ENCODE measurements at places on chromosomes 5 and 9.

GRCh38 chr5:132556153-132556762 is 519 bp upstream of the RAD50 start:
- no peak for DNase-seq

DNA sequence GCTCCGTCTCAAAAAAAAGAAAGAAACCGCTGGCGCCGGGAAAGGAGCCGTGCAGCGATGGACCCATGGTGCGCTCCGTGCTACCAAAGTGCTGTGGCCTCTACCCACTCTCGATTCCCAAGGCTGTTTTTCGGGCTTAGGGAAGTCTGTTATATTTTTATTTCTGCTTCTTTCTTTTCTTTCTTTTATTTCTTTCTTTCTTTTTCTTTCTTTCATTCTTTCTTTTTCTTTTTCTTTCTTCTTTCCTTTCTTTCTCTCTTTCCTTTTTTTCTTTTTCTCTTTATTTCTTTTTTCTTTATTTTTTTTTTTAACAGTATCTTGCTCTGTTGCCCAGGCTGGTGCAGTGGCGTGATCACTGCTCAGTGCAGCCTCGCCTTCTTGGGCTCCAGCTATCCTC is 87.5 kb downstream of the ANXA2R start:
- DNase-seq, result no peak

- DNase-seq, result no peak
Measured at GRCh38 chr9:29945012-29945411, 2371.7 kb upstream of the C9orf72 start.

DNA sequence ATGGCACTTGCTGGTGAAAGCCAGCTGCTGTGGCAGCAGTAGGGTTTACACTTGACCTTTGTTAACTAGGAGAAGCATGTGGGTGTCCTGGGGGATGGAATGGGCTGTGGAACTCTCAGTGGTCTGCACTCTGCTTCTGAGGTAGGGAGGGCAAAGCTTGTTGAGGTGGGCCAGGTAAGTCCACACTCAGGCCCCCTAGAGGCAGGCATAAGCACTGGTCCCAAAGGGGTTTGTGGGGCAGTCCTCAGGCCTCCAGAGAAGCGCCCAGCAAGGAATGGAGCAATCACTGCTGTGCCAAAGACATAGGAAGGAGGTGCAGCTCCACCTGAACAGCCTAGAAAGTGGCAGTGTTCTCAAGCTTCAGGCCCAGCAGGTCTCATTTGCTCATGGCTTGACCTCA is 34.7 kb downstream of the INSL4 start:
- no peak for DNase-seq

- DNase-seq, result no peak
Measured at GRCh38 chr9:89667726-89668125, 62.9 kb downstream of the GADD45G start.

DNA sequence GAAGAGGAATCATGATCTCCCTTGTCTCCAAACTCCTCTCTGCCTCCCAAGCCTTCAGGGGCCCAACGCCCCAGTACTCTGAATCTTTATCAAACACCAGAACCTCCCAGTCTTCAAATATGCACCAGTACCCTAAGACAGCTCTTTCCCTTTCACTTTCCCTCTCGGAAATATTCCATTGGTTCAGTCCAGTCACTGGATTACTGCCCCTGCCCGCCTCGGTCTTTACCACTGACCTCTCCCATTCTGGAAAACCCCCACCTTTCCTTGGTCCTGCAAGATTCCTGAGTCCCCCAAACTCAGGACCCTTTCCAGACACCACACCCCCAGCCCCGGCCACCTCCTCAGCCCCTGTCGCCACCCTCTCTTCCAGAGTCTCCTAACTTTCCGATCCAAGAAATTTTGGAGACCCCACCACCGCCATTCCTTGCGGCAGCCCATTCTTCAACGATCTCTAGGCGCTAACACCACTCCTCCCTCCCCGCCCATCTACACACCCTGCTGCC is 674 bp downstream of the C5orf15 start:
- no peak for DNase-seq

DNA sequence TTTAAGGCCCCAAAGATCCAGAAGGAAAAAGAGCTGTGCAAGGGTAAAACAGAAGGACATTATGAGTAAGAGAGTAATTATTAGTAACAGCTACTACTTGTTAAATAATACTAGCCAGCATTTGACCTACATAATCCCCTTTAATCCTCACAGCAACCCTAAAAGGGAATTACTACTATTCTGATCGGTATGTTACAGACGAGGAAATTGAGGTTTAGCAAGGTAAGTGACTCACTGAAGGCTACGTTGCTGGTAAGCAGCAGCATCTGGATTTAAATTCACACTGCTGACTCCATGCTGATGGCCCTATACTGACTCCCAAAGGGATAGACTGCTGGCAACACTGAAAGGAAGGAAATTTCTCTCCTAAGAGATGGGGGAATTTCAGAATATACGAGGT is 3.7 kb upstream of the FSD1L start:
- DNase-seq, result peak; percentile 49

Data from fibroblast of skin of left quadriceps (primary cell).